H54 (cell line): ENCODE measurements at places on chromosomes 1 and 21.

DNA sequence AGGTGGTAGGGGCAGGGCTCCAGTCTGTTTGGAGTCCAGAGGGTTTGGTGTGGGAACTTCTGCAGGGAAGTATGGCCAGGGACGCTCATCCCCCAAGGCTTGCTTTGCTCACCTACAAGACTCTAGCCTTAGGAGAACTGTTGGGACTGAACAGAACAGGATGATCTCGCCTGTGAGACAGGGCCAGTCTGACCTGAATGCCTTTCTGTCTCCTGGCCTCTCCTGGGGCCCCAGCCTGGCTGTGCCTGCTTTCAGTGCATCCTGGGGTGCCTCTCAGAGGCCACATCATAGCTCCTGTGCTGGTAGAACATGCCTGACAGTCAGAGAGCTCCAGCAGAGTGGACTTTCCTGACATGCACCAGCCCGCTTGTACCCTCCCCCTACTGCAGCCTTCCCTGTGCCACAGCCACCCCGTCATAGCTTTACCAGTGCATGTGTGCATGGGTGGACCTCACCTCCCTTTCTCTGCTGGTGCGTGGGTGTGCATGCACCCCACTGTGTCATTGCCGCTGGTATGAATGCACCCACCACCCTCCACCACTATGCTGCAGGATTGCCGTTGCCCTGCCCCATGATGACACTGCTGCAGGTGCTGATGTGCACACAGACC is 165.8 kb downstream of the GIPC2 start:
- no peak for DNase-seq

DNA sequence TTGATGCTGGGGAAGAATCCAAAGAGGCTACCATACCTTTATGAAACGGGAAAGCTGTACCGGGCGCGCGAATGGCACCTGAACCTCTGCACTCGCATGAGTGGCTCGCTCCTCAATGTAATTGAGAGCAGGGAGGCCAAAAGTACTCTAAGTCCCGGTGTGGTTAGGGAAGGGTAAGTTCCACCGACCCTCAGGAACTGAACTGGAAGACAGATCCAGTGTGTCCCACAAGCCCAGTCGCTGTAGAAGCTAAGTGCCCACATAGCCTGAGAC is 1.0 kb downstream of the GATAD2B start:
- no peak for DNase-seq

DNA sequence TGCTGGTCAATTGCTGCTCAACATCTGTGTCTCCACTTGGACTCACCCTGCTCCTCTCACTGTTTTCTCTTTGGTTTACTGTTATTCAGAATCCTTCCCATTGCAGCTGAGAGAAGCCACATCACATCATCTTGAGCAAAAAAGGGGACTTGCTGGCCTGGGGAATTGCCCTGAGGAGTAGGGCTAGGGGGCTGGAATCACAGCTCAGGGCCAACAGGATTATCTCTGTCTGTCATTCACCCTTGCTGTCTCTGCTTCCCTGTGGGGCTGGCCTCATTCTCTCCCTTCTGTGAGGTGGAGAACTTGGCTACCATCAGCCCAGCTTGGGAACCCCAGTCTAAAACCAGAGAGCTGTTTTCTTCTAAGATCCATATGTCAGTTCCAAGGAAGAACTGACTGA is 140.7 kb upstream of the WNT4 start:
- no peak for DNase-seq

DNA sequence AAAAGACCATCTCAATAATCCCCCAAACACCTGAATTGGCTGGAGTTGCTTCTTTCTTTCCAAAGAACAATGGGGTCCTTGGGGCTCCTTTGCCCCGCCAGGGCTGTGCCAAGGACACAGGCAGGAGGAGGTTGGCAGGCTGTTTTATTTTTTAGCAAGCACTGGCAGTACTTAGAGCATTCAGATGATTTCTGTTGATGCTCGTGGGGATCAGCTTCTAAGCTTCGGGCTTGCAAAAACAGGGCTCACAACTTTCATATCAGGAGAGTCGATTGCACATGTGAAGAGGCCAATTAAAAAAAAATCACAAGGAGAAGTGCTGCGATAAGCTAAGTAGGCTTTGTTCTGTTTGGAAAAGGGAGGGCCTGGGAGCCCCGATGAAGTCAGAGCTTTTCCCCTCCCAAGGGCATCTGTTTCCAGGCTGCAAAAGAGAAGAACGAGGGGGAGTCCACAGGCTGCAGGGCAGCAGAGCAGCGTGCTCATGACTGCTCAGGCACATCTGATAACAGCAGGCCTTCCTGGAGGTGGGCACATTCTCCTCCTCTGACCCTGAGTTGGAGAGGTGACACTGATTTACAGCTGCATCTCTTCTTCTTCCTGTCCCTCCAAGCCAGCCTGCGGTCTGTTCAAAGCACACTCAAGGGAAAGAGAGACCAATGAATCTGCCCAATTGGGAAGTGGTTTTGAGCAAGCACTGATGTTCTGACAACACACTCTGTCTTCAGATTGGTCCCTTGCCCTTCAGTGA is 27.3 kb upstream of the BCAR3 start:
- no peak for DNase-seq

DNA sequence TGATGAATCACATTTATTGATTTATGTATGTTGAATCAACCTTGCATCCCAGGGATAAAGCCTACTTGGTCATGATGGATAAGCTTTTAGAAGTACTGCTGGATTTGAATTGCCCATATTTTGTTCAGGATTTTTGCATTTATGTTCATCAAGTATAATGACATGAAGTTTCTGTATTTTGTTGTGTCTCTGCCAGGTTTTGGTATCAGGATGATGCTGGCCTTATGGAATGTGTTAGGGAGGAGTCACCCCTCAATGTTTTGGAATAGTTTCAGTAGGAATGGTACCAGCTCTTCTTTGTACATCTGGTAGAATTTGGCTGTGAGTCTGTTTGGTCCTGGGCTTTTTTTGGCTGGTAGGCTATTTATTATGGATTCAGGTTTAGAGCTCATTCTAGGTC is 1643.1 kb upstream of the B3GALT2 start:
- no peak for DNase-seq

DNA sequence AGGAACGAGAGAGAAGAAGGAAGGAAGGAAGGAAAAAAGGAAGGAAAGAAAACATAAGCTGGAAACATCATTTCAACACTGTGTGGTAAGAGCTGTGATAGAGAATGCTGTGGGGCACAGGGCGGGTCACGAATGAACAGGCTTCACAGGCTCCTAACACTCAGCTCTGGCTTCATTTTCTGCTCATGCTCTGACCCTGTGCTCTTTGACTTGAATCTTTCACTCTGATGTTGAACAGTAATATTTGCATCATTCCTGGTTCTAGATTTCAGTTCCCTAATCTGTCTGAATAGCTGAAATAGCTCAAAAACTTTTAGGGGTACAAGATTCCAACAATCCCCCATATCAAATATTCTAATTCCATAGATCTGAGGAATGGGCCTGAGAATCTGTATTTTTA is 207.3 kb downstream of the LHX8 start:
- no peak for DNase-seq

- DNase-seq, result no peak
Observed at GRCh38 chr1:156848461-156849150, 10.3 kb downstream of the INSRR start.

DNA sequence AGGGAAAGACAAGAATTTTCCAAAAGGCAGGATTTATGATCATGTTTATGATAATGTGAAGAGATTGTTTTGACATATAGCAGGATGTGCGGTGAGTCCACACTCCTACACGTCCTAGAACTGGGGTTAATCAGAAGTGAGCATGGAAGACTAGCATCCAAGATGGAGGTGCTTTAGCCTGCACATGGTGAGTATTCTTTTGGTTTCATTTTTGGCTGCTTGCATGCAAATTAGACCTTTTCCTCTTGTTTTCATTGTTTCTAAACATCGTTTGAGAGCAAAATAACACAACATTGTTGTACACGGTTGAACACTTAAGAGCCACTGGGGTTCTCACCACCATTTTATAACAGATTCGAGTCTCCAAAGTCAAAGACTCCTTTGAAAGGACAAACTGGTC is 14.9 kb upstream of the GUK1 start:
- no peak for DNase-seq

- no peak for DNase-seq
Observed at GRCh38 chr1:244419024-244419423, 32.7 kb downstream of the ADSS2 start.

DNA sequence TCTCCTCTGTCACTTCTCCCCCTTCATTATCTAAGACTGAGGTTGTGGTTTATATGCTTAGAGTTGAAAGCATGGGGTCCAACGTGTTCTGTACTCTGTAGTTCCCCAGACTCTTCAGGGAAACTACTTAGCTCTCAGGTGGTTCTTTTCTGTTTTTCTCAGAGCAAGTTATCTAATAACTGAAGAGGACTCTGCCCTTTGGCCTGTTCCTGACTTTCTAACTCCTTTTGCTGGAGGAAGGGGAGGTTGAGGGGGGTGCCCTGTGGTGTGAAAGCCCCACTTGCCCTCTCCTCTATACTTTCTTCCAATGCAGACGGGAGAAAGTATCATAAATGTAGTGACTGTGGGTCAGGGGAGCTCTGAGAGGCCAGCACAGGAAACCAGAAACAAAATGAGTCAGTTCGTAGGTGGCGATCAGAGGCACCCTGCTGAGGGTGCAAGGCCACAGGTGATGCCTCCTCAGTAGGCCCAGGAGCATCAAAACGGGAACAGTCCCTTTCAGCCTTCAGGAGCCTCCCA is 5.0 kb downstream of the SLC25A44 start:
- DNase-seq, result no peak

DNA sequence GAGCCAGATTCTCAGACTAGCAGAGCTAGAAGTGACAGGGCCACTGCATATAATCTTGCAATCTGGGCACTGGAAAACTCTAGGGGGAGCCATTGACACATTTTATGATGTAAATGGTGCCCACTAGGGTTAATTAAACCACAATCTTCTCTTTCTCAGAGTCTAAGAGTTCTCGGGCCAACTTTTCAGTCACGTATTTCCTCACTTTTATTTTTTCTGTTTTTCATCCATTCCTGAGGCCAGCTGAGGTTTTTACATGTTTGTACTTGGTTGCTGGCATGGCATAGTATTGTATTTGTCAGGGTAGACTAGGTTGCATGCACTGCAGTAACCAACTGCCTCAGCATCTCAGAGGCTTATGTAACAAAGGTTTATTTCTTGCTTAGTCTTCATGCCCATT is 138.2 kb downstream of the ZNF326 start:
- DNase-seq, result no peak

- DNase-seq, result no peak
Observed at GRCh38 chr21:41769521-41769920, 2.7 kb upstream of the RIPK4 start.

DNA sequence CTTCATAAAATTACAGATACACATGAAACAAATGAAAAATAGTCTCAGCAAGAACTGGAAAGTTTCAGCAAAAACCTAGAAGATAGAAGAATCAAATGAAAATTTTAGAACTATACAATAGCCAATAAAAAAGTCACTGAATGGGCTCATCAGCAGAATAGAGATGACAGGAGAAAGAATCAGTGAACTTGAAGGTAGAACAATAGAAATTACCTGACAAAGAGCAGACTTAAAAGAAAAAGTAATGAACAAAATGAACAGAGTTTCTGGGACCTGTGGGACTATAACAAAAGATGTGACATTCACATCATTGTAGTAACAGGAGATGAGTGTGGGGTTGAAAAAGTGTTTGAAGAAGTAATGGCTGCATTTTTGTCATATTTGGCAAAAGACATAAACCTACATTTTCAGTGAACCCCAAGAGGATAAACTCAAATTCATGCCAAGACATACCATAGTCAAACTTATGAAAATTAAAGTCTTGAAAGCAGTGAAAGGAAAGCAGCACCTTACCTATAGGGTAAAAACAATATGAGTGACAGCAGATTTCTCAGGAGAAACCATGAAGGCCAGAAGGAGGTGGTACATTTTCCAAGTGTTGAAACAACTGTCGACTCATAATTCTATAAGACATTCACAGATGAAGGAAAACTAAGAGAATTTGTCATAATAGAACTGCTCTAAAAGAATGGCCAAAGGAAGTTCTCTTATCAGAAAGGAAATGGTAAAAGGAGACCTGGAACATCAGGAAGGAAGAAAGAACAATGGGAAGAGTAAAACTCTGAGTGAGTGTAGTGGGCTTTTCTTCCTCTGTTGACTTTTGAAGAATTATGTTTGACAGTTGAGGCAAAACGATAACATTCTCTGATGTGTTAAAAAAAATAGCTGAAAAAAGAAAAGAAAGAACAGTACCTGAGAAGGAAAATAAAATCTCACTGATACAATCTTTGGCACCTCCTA is 23.5 kb downstream of the NTPCR start:
- no peak for DNase-seq

- DNase-seq, result no peak
Observed at GRCh38 chr21:22019766-22020165, 1021.6 kb downstream of the NCAM2 start.

GRCh38 chr21:46265736-46266525 is 19.5 kb downstream of the MCM3AP start:
- no peak for DNase-seq

DNA sequence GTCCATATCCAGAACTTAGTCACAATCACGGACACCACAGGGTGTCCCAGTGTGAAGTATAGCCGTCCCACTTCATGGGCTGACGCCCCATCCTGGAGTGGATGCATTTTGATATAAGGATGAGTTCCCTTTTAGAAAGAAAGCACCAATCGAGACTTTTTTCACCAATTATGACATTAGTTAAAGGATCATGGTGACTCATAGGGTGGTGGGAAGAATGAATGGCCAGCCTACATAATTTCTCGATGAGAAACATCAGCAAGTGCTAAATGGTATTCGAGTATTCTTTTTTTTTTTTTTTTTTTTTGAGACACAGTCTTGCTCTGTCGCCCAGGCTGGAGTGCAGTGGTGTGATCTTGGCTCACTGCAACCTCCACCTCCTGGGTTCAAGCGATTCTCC is 38.5 kb upstream of the USP1 start:
- peak; percentile 29 for DNase-seq

GRCh38 chr1:99170516-99170915 is 93.8 kb upstream of the PLPPR4 start:
- DNase-seq, result peak; percentile 15

DNA sequence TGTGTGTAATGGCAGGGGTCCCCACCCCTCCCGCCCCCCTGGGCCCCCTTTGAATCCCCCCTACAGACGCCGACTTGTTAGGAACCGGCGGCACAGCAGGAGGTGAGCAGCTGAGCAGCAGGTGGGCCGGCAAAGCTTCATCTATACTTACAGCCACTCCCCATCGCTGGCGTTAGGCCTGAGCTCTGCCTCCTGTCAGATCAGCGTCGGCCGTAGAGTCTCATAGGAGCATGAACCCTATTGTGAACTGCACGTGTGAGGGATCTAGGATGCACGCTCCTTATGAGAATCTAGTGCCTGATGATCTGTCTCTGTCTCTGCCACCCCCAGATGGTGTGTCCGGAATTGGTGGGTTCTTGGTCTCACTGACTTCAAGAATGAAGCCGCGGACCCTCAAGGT is 14.9 kb upstream of the VPS26C start:
- no peak for DNase-seq

- no peak for DNase-seq
Observed at GRCh38 chr1:170967042-170967910, 31.9 kb downstream of the MROH9 start.

- no peak for DNase-seq
Observed at GRCh38 chr1:67679691-67680090, 5.3 kb upstream of the GADD45A start.

GRCh38 chr1:52032124-52032784 is 1.4 kb downstream of the KTI12 start:
- no peak for DNase-seq

GRCh38 chr21:40422896-40423635 is 423.9 kb downstream of the DSCAM start:
- DNase-seq, result no peak

- no peak for DNase-seq
Observed at GRCh38 chr1:205826016-205826806, 13.2 kb upstream of the SLC41A1 start.
